ENCODE measurements at places on chromosomes 5 and 9. TPM values are rescaled to one million over a fixed set of nuclear protein-coding genes. Genes with fewer than 3 reads are reported as not detected.
A peak's percentile ranks its signal among the peaks of the same experiment; 100 is the strongest.

DNA sequence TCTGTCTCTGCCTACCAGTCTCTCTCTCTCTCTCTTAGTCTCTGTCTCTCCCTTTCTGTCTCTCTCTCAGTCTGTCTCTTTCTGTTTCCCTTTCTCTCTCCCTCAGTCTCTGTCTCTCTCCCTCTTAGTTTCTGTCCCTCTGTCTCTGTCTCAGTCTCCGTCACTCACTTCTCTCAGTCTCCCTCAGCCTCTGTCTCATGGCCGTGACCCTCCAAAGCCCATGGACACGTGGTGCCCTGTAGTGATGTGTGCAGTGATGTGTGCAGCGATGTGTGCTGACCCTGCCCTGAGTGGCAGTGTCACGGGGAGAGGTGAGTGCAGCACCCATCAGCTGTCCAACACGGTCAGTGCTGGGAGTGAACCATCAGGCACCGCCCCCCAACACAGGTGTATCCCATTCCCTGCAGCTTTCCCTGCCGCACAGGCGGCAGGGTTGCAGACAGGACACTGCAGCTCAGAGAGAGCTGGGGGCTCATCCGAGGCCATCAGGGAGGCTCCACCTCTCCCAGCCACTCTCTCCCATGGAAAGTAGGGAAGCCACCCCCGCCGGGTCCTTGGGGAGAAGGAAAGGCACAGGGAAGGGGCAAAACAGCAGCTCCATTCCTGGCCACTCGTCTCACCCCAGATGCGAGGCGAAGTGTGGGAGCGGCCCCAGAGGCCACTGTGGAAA, 794 bp upstream of the LRRC14B start:
- no peak for DNase-seq

GRCh38 chr9:93486268-93486667, 32.9 kb upstream of the FAM120AOS start:
- no peak for DNase-seq

DNA sequence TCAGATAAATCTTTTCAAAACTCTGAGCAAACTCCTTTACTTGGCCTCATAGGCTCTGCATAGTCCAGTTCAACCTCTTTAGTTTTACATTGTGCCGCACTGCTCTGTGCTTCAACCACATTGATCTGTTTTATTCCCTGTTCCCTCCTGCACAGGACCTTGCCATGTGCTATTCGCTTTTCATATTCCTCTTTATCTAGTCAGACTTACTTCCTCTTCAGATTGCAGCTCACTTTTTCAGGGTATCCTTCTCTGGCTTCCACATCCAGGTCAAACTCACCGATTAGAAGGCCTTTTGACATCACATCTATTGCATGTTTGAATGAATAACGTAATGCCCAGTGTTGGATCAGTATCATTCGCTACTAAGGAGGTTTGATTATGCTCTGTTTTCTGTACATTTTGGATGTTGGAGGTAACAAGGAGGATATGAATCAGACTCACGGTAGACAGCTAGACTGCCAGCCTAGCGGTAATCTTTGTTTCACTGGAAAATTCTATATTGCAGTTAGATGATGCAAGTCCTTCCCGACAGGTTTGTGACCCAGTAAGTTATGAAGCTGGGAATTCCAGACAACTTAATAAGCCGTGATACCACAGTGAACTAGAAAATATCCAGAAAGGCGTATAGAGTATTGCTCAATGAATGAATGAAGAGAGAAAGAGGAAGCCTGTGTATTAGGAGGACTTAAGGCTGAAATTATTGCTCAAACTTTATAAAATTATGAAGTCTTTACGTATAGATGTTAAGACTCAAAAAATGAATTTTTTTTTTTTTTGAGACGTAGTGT, 65.7 kb downstream of the IQGAP2 start:
- DNase-seq = no peak

DNA sequence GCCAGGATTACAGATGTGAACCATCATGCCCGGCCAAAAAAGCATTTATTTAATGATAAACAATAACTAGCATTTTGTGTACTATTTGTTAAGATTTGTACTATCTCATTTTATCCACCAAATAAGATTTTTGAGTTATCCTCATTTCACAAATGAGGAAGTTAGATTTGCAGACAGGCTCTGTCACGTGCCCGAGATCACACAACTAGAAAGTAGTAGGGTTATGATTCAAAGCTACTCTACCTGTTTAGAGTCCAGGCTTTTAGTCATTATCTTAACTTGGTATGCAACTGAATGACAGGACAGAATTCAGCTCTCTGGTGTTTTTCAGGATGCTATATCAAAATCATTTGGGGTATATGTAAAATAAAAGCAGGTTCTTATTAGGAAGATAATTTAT, 20.5 kb downstream of the RANBP17 start:
- no peak for DNase-seq

DNA sequence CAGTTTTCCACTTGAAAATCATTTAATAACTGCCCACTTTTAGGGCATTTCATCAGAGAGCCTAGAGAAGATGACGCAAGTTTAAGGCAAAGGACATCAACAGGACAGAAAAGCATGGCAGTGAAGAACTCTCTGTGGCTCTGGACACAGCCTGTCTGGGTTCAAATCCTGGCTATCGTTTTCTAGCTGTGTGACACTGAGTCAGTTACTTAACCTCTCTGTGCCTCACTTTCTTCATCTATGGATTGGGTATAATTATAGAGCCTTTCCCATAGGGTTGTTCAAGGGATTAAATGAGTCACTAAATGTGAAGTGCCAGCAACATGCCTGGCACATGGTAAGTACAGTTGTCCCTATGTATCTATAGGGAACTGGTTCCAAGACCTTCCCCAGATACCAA, 6.7 kb downstream of the MYO10 start:
- no peak for DNase-seq

DNA sequence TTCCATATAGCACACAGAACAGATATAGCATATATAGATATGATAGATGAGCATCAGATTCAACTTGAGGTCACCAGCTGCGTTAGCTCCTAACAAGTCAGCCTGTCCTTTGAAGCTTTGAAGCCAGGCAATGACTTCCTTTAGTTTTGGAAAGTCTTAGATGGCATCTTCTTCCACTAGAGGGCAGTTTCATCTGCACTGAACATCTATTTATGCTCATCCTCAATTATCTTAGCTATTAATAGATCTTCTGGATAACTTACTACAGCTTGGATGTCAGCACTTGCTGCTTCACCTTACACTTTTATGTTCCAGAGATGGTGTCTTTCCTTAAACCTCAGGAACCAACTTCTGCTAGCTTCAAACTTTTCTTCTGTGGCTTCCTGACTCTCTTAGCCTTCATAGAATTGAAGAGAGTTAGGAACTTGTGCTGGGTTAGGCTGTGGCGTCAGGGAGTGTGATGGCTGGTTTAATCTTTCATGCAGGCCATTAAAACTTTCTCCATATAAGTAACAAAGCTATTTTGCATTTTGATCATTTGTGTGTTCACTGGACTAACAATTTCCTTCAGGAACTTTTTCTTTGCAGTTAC, 1401.4 kb downstream of the EFNA5 start:
- DNase-seq = peak; percentile 20

DNA sequence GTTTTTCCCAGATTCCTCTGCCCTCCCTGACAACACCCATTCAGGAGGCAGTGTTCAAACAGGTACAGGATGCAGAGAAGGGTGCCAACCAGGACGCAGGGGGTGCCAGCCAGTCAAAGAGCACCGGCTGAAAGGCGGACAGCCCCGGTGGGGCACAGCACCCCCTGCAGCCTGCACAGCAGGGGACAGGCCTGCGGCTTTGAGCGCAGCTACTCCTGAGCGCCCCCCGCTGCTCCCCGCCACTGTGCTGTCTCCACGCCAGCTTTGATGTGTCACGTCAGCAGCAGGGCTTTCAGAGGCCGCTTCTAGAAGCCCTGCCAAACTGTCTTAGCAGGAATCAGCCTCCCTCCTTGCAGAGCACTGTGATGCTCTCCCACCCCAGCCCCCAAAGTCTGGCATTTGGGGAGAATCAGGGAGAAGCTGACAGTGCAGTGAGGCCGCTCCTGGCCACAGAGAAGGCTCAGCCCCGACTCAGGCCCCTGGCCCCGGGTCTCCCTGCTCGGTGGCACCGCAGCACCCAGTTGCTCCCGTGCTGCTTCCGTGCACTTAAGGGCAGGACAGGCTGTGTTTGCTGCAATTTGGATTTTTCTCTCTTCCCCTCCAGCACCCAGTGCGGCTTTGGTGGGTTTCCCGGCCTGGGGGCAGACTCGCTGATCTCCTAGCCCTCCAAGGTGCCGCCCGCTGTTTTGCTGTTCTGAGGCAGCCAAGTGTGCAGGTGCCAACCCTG, 20.3 kb downstream of the AK8 start:
- DNase-seq = no peak

GRCh38 chr9:113178087-113178486, 27.3 kb downstream of the SLC31A2 start:
- DNase-seq = no peak

- no peak for DNase-seq
Observed at GRCh38 chr5:73740274-73740790, 114.3 kb downstream of the ARHGEF28 start.

GRCh38 chr9:99433555-99433954, 211.5 kb downstream of the SEC61B start:
- peak; percentile 50 for DNase-seq

DNA sequence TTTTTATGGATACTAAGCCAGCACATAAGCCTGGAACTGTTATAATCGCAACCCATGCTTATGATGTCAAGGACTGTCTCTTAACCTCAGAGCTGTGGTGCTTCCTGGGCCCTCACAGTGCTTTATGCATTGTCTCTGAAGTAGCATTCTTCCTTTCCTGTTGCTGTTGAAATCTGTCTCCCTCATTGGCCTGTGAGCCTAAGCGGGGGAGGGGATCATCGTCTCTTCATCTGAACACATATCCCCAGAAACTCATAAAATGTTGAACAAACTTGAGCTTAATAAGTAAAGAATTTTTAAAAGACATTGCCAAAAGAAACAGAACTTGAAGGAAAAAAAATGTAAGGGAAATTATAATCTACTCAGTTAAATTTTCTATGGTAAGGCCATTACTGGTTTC, 80.3 kb downstream of the SGCD start:
- DNase-seq = no peak

DNA sequence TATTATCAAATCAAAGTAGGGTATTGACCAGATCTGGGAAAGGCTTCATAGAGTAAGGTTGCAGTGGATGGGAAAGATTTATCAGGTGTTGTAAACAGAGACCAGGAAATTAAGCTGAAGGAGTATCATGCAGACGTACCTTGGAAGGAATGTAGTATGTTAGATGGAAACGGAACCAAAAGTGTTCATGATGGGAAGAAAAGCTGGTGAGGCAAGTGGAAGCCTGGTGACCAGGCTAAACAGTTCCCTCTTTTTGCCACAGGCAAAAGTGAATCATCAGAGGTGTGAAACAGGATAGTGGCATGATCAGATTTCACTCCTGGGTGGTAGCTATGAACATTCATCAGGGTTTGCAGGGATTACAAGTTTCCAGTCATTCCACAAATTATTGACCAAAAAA, 780.1 kb upstream of the DMAC1 start:
- DNase-seq = no peak

DNA sequence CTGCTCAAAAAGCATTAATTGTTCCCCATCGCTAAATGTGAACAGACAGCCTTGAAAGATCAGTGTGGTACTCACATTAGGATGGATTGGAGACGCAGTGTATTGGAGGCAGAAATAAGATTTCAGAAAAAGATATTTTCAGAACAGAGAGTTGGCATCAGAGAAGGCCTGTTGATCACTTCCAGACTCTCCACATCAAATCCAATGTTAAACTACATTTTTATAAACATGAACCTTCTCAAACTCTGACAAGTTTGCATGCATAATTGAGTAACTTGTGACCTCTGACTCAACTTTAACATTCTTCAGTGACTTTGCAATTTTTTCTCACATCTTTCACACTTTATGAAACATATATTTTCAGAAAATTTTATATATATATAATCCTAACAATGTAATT, 919.6 kb upstream of the SEMA6A start:
- no peak for DNase-seq

DNA sequence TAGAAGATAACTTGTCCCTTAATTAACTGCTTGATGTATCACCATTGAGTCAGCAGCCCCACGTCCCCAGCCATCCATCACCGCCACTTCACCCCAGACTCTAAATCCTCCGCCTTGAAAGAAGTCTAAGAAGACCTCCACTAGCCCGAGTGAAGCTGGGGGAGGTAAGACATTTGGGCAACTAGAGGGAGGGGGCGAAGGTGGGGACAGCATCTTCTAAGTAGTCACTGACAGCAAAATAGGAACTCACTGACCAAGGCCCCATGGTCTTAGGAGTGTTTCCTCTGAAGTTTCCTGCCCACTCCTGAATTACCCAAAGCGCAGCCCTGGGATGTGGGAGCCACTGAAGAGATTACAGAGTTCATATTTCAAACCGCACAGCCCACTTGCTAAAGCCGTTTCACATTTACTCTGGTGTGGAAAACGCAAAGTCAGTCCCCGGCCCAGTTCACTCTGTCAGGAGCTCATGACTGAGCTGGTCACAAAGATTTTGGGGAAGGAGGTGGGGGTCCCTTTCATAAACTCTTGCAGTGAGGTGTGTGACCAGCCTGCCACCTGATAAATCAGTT, 107.4 kb downstream of the LHFPL2 start:
- no peak for DNase-seq

Gene HMGCS1
- 34.1 TPM for total RNA-seq

Gene KIF4B
- 0.23 TPM for total RNA-seq

Gene C5orf24
- 71.4 TPM for total RNA-seq

Gene NPM1
- 685 TPM for total RNA-seq

Measured in glomerular endothelial cell (primary cell).